ENCODE measurements at places on chromosomes 4 and X.
A peak's percentile ranks its signal among the peaks of the same experiment; 100 is the strongest.

- no peak for DNase-seq
Measured at GRCh38 chrX:42505016-42505415, 272.9 kb downstream of the PPP1R2C start.

DNA sequence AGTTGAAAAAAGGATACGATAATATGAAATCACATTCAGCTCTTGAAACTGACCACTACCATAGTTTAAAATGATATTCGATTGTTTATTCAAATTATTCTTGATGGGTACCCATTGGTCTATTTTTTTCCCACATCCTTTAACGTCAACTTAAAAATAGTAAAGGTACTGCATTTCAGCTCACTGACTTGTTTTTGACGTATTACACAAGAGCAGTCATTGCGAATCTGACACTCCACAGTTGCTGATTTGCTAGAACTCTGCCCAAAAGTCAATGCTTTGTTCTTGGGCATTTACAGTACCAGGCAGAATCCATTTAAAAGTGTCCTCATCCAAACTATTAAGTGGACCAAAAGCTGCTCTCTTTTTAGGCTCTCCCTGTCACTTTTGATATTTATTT is 1.2 kb upstream of the PDS5A start:
- DNase-seq = no peak

GRCh38 chrX:96424007-96424406 is 260.6 kb upstream of the DIAPH2 start:
- DNase-seq = no peak

GRCh38 chrX:16651391-16652024 is 1.6 kb downstream of the S100G start:
- DNase-seq = no peak

- no peak for DNase-seq
Measured at GRCh38 chr4:54930226-54930625, 195.2 kb downstream of the KDR start.

DNA sequence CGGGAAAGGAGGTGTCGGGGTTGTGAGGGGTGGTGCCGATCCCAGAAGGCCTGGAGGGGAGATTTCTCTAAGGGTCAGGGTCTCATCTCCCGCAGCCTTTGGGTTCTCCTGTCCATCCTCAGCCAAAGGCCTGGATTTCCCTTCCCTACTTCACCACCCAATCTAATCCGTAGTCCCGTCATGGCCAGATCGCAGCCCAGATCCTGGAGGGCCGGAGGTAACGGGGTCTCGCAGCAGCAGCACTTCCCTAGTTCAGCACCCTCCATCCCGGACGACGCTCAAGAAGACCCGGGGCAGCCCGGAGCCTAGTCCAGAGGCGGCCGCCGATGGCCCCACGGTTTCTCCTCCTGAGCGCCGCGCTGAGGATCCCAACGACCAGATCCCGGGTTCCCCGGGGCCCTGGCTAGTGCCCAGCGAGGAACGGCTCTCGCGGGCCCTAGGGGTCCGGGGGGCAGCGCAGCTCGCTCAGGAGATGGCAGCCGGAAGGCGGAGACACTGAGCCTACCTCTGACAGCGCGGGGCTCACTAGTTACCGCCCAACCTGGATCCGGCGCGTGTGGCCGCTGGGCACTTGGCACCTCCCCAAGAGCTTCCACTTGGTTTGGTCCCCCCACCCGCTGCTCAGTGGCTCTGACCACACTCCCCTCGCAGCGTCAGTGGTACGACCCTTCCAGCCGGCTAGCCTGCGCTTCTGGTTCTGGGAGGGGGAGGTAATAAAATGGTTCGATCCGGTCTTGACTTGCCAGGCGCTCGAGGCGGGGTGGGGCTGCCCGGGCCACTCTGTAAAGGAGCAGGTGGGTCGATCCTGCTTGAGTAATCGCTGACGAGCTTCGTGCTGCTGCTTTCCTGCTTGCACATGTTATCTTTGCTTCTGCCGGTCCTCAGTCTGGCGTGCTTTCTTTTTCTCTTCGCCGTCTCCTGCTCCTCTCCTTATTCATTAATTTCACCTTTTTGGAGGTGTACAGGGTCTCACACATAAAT is 3.6 kb downstream of the MAGIX start:
- DNase-seq = peak; percentile 74

DNA sequence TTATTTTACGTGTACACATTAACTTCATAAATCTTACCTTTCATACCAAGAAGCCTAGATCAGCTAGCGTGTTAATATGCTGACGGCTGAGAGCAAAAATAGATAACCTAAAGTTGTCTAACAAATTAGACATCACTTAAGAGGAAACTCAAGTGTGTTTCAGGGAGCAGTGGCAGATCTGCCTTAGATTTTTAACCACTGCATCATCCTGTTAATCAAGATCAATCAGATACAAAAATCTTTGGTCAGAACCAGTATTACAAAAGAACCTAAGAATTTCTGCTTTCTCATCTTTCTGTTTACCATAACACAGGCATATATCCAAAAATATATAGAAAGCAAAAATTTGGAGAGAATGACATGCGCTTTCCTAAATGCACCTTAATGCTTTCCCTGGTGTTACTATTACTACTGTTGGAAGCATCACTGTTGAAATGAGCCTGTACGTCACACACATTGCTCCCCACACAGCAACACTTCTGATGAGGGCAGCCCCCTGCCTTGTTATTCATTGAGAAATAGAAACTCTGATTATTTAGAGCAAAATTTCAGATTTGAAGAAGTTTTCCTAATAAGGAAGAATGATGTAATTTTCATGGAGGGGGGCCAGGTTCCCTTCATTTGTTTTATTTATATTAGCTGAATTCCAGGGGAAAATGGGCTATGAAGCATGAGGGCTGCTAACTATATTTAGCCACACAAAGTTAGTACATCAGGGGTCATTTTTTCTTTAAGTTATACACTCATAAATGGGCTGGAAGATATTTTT is 152.3 kb downstream of the CBR4 start:
- no peak for DNase-seq

DNA sequence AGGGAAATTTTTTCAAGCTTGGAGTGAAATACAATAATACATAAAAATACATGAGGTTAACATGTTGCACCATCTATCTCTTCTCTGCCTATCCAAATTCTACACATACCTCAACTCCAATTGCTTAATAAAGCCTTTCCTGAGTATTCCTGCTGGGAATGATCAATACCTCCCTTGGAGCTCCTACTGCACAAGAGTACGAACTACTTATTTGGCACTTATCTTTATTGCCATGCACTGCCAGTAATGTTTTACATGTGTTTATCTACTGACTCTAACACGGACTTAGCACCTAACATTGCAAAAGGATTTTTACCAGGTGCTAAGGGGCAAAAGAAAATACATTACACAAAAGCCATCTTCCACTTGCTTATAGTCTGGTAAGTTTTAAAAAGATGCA is 80.2 kb downstream of the ADGRA3 start:
- no peak for DNase-seq

DNA sequence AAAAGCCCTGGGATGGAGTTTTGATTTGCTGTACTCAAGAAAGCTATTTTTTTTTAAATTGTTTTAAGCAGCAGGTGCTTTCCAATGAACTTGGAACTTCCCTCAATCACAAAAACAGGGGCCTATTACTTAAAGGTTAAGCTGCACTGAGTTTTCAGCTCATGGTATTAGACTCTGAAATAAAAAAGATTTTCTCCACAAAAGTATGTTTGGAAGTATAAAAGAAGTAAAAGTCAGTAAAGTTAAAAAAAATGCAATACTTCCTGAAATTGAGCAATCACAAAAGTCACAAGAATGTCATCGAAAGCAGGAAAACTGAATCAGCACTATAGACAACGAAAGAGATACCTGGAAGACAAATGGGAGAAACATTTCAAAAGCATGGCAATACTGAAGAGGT is 38.9 kb upstream of the PLAC8 start:
- DNase-seq = no peak

DNA sequence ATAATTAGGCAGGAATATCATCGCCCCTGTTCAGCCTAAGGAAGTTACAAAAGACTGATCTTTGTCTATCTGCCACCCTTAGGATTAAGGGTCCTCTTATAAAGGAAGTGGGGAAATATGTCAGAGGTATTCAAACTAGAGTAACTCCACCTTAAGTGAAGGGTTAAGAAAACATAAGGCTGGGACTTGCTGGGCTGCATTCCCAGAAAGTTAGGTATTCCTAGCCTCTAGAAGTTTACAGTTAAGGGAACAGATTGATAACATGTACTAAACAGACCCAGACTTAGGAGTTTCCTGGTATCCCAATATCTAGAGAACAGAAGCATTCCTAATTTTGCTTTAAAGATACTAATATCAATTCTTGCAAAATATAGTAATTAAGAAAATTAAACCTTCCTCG is 6.0 kb downstream of the CXCL2 start:
- DNase-seq = no peak

GRCh38 chrX:137052643-137053235 is 18.9 kb upstream of the GPR101 start:
- DNase-seq = peak; percentile 36

GRCh38 chrX:94216738-94217137 is 542.7 kb downstream of the FAM133A start:
- no peak for DNase-seq

- no peak for DNase-seq
Measured at GRCh38 chrX:21376636-21377035, 2.4 kb downstream of the CNKSR2 start.

GRCh38 chr4:15562114-15562513 is 92.4 kb downstream of the CC2D2A start:
- no peak for DNase-seq

GRCh38 chr4:185700048-185700447 is 111.9 kb downstream of the SORBS2 start:
- DNase-seq = no peak

GRCh38 chr4:88702782-88703181 is 5.2 kb upstream of the NAP1L5 start:
- no peak for DNase-seq

DNA sequence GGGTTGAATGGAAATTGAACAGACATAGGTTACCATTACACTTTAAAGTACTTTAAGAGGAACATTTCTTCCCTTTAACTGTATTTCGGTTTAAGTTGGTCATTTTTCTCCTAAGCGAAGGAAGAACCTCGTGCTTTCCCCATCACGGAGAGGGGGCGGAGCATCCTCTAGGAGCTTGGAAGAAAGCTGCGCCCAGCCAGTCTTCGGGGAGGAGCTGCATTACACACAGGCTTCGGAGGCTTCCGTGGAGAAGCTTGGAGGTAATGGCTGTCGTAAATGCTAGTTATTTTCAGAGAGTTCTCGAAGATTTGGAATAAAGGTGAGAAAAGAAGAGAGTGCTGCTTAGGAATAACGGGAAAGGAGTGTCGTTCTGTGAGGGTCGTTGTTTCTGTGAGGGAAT is at the start of gene PWWP3B:
TSS of gene PWWP3B (plus strand) at position 199 of the 400 bp plus-strand sequence. CDS start 37,128 bp downstream, outside the sequence.
- DNase-seq = no peak

DNA sequence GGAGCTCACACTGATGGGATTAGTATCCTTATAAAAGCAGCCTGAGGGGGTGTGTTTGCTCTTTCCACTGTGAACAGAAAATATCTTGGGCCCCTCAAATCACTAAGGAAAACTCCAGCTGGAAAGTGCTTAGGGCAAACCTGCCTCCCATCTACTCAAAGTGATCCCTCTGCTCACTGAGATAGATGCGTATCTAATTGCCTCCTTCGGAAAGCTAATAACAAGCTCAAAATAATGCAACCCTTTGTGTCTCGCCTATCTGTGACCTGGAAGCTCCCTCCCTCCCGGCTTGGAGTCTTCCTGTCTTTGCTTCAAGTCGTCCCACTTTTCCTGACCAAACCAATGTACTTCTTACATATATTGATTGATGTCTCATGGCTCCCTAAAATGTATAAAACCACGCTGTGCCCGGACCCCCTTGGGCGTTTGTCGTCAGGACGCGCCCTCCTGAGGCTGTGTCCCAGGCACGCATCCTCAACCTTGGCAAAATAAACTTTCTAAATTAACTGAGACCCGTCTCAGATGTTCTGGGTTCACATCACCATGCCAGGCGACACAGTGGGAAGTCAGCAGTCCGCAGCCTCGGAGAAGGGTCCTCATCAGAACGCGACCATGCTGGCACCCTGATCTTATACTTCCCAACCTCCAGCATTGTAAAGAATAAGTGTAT is 34.1 kb upstream of the SORCS2 start:
- DNase-seq = no peak

All from activated naive CD8-positive, alpha-beta T cell treated with anti-CD3 and anti-CD28 coated beads, Interleukin-2, amount 10 ng/mL, durations not matched to agents 7 days and 5 days (primary cell).